H4 (cell line): ENCODE measurements at places on chromosomes 7 and 10. TPM values are rescaled to one million over a fixed set of nuclear protein-coding genes. Genes with fewer than 3 reads are reported as not detected.

Gene ARHGEF35
- 0.43 and 0.93 TPM in 2 replicates for total RNA-seq

DNA sequence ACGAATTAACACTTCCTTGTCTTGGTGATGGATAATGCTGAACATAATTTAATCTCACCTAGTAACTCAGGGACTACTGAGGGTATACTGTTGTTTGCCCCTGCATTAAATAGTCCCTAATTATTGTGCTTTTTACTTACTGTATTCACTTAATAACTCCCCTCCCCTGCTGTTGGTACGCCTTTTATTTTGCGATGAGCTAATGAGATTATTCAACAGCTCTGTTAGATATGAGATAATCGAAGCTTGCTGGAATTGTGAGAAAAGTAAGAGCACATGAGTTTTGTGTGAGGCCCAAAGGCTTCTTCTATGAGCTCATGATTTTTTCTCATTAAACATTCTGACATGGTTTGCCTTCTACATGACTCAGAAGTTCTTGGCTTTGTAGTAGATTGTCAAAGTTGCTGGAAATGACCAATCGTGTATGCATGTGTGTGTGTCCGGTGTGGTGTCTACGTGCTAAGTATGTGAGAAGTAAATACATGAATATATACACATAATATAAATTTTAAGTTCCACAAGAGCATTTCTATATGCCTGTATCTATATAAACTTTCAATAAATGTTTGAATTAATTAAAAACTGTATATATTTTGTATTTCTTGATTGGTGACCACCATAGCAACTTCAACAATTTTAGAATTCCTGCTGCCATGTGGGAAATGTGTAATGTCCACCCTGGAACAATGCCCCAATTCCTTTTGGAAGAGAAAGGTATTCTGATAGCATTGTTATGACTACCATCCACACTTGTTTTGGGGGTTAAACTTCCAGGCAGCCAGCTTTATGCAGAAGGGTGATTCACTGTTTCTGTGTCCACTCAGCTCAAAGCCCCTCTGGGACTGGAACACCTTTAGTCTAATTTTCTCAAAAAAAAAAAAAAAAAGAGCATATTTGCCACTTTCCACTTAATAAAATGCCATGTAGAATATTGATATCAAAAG lies 106.2 kb downstream of the SAMD9 start:
- peak; percentile 29 for DNase-seq

DNA sequence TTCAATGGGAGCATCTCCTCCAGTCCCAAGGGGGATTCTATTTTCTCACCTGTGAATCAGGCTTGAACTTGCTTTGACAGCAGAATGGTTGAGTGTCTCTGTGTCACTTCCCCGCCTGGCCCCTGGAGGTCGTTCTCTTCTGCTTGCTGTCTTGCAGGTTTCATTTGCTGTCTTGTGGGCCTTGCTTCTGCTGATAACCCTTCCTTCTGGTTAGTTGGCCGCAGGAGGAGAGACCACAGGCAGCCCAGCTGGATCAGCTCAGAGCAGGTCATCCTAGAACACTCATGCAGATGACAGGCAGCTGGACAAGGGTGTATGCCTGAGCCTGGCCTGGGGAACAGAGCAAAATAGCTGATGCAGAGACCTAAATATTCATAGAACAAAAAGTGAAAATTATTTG lies 344.2 kb upstream of the ADARB2 start:
- no peak for DNase-seq

- no peak for DNase-seq
These were observed 572.5 kb upstream of the FOXK1 start for GRCh38 chr7:4109481-4110110.

DNA sequence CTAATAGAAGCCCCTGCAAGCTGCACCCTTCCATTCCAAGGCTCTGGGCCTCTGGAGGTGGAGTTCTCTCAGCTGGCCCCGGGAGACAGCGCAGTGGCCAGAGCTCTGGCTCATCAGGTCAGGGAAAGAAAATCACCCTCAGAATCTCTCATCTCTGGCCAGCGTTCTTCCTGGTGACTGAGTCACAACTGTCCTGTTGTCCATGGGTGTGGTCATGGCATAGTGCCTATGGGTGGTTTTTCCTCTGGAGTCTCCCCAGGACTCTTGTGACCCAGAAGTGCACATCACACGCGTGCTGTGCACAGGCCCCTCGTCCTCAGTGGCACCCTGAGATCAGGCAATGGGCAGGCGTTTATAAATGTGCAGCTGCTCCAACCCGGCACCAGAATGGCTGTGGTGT lies 27.4 kb upstream of the FXYD4 start:
- DNase-seq = no peak

DNA sequence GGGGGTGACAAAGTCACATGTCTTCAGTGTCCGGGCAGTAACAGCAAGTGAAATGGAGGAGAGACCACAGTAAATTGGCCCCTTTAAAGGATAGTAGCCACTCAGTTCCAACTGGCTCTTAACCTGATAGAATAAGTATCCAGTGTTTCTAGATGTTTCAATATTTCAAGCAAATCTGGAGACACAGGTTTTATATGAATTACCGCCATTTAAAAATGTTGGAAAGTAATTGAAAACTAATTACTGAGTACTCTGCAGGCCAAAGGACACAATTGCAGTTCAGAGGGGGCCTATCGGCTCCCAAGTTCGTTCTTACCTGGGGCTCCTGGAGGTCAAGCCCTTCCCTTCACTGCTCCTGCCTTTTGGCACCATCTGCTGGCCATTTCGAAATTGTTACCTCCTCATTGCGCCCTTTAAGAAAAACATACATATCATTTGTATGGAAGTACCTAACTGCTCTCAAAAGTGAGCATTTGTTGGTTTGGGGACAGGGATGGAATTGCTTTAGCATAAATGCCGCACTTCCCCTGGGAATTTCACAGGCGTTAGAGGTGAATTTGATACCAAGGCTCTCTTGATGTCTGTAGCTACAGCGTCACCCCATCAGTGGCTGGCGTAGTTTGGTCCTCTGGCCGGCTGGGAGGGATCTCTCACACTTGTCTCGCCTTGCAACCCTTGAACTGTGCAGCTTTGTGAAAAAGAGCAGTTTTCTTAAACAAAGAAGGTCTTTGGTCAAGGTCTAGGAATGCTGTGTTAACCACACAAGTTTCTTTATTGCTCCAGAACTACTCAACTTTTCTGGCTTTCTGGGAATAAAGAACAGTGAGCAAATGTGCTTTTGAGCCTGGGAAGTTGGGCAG lies 220.0 kb downstream of the ARHGAP21 start:
- DNase-seq = peak; percentile 21

DNA sequence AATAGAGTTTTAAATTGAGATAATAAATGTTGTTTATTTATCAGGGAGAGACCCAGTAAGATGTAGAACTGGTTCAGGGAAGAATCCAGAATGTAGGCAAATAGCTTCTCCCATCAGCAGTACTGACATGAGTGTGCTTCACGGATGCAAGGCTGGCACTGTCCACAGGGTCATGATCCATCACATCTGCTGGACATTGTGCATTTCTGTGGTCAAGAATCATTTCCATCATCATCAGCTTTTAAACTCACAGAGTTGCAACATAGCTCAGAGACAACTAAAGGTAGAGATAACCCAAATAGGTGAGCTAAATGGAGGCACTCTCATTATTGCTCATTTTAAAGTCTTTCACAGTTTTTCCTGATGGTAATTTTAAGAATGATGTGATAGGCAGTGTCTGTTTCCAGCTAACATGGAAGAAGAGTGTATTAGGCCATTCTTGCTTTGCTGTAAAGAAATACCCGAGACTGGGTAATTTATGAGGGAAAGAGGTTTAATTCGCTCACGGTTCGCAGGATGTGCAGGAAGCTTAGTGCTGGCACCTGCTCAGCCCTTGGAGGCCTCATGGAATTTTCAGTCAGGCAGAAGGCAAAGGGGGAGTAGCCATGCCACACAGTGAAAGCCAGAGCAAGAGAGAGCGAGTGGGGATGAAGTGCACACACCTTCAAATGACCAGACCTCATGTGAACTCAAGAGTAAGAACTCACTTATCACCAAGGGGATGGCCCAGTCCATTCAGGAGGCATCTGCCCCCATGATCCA lies 80.8 kb downstream of the INPP5A start:
- no peak for DNase-seq

DNA sequence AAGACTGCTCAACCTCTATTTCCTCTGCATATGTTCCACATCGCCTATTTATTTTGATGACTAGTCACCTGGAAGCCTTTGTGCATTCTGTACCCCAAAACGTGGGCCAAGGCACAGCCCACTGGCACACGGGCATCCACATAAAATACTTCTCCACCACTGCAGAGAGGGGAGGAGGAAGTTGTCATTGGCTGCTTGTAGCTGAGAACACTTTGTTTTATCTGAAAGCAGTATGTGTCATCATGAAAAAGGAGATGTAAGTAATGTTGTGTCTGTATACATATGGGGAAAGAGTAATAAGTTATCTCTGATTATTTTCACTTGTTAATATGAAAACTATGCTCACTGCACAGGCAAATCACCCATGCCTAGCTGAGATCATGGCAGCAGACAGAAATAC lies 48.2 kb upstream of the AMPH start:
- no peak for DNase-seq

DNA sequence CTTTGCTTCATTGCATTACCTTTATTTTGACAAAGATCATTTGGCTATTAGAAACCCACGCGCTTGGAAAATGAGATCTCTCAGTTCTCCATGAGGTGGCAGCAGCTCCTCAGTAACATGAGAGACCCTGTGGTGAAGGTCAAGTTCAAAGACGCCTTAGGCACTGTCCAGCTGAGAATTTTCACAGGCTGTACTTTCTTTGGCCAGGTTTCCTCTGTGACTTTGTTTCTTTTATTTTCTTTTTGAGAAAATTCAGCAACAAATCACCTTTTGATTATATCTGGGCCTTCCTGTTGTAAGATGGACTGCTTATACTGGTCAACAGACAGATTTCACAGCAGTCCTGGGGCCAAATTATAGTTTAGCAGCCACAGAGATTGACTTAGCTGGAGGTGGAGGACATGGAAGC lies 54.5 kb downstream of the RAB18 start:
- DNase-seq = peak; percentile 26

DNA sequence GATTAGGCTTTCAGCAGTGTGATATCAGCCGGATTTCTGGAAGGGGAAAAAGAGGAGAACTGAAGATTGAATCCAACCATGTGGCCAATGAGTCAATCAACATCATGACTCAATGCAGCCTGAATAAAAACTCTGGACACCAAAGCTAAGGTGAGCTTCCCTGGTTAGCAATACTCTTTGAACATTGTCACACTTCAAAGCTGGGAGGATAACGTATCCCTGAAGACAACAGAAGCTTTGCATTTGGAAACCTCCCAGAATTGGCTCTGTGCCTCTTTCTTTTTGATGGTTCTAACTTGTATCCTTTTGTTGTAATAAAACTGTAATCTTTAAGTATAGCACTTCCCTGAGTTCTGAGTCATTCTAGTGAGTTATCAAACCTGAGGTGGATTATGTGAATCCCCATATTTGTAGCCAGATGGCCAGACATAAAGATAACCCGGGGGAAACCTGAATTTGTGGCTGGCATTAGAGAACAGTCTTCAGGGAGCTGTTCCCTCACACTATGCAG lies 284.4 kb downstream of the IPMK start:
- DNase-seq = no peak

- DNase-seq = no peak
These were observed 236.6 kb upstream of the PPP1R3A start for GRCh38 chr7:114155116-114156110.

GRCh38 chr10:120428754-120429153 lies 28.3 kb upstream of the PLPP4 start:
- DNase-seq = no peak

- no peak for DNase-seq
These were observed 169.4 kb downstream of the LRMDA start for GRCh38 chr10:75600833-75601232.
